IPS DF 6.9 (cell line): ENCODE measurements at places on chromosomes 16 and 17.

- DNase-seq = no peak
These were observed 3.6 kb downstream of the SPIRE2 start for GRCh38 chr16:89831810-89832328.

GRCh38 chr17:72782985-72783701 lies 309.3 kb downstream of the SLC39A11 start:
- no peak for DNase-seq

GRCh38 chr16:10728003-10728887 lies 15.4 kb upstream of the NUBP1 start:
- no peak for DNase-seq

DNA sequence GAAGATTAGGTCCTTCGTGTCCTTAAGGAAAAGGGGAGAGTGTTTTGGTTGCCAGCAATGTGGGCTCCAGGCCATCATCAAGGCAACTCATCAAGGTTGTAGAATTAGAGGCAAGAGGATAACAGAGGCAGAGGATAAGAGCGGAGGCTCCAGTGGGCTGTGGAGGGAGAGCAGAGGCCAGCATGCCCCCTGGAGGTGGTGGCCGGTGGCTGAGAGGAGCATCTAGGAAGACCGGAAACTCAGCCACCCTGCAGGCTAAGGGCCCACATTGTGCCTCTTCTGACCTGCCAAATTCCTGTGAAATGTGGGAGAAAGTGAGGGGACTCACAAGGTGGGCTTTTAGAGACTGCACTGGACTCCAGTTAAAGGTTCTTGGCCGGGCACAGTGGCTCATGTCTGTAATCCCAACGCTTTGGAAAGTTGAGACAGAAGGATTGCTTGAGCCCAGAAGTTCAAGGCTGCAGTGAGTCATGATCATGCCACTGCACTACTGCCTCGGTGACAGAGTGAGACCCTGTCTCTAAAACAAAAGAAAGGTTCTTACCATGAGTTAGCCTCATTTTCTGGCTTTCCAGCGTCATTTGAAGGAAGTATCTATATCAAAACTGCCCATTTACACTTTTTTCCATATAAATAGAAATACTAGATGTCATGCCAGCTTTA lies 62.7 kb upstream of the ADORA2B start:
- DNase-seq = peak; percentile 31

DNA sequence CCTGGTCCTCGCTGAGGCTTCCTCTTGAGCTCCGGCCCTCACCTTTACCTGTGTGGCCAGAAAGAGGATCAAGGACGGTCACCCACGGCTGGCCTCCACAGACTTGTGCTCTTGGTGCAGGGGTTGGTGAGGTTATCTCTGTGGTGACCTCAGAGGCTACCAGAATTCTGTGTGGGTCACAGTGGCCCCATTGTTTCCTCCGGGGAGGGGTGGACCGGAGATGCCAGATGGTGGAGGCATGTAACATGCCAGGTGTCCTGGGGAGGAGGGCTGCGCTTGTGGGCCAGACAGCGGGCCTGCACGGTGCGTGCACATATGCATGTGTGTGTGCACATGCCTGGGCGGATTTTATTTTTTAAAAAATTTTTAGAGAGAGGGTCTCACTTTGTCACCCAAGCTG lies 6.3 kb downstream of the SGCA start:
- DNase-seq = no peak

GRCh38 chr16:85392756-85393673 lies 220.1 kb upstream of the GSE1 start:
- DNase-seq = no peak

GRCh38 chr16:85042167-85042526 lies 14.6 kb downstream of the KIAA0513 start:
- DNase-seq = no peak

DNA sequence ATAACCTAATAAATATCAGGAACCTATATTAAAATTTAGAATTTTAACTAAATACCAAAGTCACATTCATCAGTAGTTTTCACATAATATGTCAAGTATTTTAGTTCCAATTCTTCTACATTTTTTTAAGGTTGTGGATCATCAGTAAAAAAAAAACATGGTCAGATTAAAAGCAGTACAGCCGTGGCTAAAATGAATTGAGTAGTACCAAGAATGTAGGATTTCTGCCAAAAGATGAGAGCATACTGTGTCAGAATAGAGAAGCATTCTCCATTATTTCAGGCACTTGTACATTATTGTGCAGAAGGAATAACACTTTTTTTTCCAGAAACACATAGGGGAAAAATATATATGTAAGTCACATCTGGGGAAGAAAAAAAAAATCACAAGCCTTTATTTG lies 1176.1 kb downstream of the CDH11 start:
- DNase-seq = no peak

GRCh38 chr16:3695610-3696369 lies 21.5 kb downstream of the TRAP1 start:
- DNase-seq = no peak

DNA sequence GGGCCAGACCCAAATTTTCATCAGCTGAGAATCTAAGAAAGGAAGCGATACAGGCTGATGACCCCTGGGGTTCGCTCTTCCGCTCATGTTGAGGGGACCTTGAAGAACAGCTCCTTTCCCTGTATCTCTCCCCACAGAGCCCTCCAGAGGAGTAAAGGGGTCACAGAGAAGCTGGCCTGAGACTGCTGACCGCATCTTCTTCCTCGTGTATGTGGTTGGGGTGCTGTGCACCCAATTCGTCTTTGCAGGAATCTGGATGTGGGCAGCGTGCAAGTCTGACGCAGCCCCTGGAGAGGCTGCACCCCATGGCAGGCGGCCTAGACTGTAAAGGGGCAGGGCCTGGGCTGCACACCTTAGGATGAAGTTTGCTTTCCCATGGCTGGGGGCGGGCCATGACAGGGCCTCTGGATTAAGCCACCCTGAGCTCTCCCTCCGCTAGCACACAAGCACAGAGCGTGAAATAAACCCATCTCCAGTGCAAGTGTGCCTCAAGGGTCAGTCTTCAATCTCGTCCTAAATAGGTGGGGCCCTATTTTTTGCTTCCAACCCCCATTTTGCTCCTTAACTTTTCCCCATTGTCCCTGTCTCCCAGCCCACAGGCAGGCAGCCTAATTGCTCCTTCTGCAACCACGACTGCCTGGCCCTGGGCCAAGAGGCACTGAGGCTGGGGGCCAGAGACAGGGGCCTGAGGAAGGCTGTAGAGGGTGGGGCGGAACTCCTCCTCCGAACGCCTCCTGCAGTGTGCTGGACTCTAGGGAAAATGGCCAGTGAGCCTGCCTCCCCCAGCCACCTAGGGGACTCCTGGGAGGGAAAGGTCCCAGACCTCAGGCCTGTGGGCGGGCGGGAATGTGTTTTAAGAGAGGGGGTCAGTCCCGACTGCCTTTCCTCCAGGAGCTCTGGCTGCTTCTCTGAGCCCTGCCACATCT lies 3.6 kb downstream of the ZACN start:
- DNase-seq = no peak

- no peak for DNase-seq
These were observed 34.3 kb downstream of the NLRC5 start for GRCh38 chr16:57023541-57024249.

DNA sequence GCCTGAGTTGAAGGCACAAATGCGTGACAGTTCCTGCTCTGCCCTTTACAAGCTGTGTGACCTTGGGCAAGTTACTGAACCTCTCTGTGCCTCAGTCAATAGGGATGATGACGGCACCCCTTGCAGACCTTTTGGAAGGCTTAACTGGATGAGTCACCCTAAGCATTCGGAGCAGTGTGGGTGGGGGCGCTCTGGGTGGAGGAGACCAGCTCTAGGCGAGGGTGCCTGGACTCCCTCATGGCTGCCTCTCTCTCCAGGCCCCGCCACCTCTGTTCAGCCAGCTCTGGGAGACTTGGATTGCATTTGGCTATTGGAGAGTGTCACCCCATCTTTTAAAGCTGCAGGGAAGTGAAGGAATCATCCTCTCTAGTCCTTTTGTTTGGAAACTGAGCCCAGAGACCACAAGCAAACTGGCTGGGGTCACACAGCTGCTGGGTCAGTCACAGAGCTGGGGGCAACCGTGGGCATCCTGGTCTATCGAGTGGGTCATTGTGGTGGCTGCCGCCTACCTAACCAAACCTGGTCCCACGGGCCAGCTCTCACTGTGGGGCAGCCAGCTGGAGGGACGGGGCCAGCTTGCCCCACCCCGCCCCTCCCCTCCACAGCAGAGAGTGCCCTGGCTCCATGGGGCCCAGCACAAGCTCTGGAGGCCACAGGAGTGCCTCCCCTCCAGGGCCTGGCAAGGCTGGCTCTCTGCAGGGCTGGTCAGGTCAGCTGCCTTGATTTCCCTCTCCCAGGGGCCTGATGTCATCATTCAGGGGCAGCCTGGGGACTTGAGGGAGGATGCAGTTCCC lies 20.2 kb upstream of the GSE1 start:
- no peak for DNase-seq

DNA sequence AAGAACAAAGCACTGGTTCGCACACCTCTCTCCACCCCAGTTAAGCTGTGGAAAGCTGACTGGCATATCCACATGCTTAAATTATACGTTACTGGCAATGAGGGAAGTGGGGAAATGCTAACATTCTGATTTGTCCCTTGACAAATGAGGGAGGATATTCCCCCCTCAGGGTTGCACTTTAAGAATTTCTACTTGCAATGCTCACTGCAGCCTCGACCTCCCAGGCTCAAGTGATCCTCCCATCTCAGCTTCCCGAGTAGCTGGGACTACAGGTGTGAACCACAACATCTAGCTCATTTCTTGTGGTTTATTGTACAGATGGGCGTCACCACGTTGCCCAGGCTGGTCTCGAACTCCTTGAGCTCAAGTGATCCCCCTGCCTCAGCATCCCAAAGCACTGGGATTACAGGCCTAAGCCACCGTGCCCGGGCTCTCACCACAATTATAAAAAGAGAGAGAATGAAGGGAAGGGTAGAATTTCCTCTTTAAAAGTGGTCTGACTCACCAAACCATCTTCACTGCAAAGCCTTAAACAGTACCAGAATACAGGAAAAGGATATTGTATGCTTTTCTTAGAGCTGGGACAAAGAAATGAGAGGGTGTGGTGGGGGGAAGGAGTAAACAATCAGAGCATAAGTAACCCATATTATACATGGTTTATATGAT lies 38.9 kb downstream of the KANSL1 start:
- DNase-seq = no peak

DNA sequence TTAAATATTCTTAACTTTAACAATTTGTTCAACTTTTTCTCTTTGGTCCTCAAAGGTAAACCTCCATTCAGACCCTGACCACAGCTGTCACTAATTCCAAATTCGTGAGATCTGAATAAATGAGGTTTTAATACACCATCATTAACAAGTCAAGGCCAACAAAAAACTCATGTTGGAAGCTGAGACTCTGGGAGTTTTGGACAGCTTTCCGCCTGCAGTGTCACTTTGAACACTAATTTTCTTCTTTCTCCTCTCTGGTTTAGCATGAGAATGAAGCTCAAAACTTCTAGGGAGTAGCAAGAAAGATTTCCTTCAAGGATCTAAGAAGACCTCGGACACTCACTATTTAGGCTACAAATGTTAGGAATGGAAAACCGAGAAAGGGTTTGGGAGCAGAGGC lies 32.7 kb upstream of the DNAH9 start:
- no peak for DNase-seq

GRCh38 chr16:5042574-5043171 lies 8.9 kb upstream of the NAGPA start:
- DNase-seq = no peak

DNA sequence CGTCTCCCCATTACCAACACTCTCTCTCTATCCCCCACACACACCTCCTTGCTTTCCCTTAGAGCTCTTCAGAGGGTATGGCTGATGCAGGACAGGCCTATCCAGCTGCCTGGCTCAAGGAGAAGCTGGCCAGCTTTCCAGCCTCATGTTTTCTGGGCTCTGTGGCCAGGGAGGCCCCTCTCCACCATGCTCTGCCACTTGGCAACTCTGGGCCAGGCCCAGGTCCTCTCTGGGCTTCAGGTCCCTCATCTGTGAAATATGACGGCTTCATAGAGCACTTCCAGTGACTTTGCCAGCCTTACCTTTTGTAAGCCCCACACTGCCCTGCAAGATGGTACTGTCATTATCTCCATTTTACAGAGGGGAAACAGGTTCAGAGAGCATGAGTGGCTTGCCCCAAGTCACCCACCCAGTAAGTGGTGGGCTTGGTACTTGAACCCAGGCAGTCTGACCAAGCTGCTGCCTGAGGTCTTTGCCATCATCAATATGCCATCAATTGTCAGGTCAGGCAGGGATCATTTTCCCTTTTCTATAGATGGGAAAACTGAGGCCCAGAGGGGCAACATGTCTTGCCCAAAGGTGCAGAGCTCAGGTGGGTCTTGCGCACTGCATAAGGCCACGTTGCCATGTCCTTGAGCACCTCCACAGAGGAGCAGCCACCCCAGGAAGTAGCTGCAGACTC lies 548 bp upstream of the ADGRG5 start:
- no peak for DNase-seq

- DNase-seq = no peak
These were observed 12.4 kb downstream of the IRF8 start for GRCh38 chr16:85911251-85911930.

DNA sequence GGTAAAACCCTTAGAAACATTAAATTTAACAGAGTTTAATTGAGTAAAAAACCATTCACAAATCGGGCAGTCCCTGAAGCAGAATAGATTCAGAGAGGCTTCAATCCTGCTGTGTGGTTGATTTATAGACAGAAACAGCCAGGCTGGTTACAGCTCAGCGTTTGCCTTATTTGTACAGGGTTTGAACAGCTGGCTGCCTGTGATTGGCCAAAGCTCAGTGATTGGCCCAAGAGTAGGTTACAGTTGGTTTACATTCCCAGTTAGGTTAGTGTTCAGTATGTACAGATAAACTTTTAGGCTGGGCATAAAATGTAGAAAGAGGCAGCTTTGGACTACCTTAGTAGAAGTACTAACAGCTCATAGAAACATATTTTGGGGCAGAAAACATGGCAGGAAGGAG lies 210.4 kb upstream of the ELAC2 start:
- no peak for DNase-seq

DNA sequence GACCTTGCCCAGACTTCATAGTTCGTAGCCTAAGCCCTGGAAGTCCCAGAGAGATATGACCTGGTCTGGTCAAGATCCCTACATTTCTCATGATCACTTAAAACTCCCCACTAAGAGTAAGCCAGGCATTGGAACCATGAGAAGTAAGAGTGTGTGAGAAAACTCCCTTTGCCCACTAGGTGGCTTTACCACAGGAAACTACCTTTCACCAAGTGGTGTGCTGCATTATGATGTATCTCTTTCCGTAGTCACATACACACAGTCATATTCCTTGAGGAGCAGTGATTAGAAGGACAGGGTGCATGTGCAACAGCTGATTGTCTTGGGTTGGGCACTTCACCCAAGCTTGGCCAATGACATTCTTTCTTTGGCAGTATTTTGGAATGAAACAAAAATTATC lies 639.3 kb downstream of the KCNJ2 start:
- no peak for DNase-seq
